ENCODE measurements at places on chromosomes 7 and 10. TPM values are rescaled to one million over a fixed set of nuclear protein-coding genes. Genes with fewer than 3 reads are reported as not detected.
A peak's percentile ranks its signal among the peaks of the same experiment; 100 is the strongest.

DNA sequence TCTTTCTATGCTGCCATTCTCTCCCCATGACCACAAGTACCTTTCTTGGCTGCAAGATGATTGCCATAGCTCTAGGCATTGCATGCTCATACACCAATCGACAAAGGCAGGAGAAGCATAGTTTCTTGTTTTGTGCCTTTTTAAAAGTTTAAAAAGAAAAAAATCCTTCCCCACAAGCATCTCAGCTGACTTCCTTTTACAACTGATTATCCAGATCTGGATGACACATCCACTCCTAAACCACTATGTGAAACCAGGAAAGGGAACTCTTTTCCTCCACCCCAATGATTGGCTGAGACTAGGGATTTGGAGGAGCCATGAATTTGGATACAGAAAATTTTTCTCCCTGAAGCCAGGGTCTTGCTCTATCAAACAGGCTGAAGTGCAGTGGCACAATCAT is 14.5 kb upstream of the LRRC4 start:
- H3K4me3 ChIP-seq, result no peak overlapping the region
- H3K27ac ChIP-seq, result no peak overlapping the region
- peaks cover 12% of the 10 kb centered on the region for H3K36me3 ChIP-seq
- H3K27me3 ChIP-seq, result no peaks in the 10 kb centered on the region

GRCh38 chr10:45599021-45599603 is 73.5 kb downstream of the ZFAND4 start:
- H3K4me3 ChIP-seq, result peak overlapping the region; percentile 48
- peaks cover 26% of the 10 kb centered on the region for H3K27me3 ChIP-seq
- no peaks in the 10 kb centered on the region for H3K36me3 ChIP-seq
- no peak for DNase-seq
- H3K27ac ChIP-seq, result no peak overlapping the region
- H3K4me1 ChIP-seq, result no peaks in the 10 kb centered on the region

DNA sequence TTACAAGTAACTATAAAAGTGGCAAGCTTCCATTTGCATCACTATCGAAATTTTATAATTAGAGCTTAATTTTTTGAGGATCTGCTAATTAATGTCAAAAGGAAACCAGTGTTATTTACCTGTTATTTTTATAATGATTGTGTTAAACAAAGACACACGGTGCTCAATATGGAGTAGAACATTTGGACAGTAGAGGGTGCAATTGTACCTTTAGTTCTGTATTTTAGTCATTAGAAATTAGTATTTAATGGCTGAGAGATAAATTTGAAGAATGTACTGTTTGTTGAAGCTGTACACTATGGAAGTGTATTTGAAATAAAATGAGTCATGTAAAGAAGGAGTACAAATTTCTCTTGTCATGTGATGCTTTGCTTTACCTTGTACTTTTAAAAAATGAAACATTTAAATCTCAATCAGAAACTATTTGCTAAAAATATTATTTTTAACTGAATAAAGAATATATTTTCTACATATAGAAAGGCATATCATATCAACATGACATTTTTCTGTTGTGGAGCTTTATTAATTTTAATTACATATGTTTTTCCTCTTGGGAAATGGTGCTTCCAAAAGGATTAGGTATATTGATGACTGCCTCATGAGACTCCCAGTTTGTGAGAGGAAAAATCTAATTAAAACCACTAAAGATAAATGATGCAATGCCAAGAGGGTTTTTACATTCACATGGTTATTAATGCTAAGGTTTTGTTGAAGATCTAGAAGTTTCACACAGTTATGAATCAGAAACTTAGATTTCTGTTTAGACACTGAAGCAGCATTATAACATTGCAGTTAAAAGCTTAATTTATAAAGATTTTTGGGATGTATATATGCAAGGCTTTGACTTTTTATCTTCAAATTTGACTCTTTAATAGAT is 10.4 kb upstream of the PRKG1 start:
- H3K27ac ChIP-seq, result no peak overlapping the region
- H3K36me3 ChIP-seq, result no peaks in the 10 kb centered on the region
- H3K4me3 ChIP-seq, result no peak overlapping the region
- no peaks in the 10 kb centered on the region for H3K27me3 ChIP-seq

GRCh38 chr7:76106893-76107292 is 59.0 kb downstream of the MDH2 start:
- no peak overlapping the region for H3K27ac ChIP-seq
- H3K27me3 ChIP-seq, result no peaks in the 10 kb centered on the region
- no peak for DNase-seq
- no peaks in the 10 kb centered on the region for H3K36me3 ChIP-seq

The AFAP1L2 gene
- 1.5 TPM for total RNA-seq

The GRID1 gene
- 0.38 TPM for total RNA-seq

Data from endodermal cell (in vitro differentiated cells).